ENCODE measurements at places on chromosomes 11 and 22.

DNA sequence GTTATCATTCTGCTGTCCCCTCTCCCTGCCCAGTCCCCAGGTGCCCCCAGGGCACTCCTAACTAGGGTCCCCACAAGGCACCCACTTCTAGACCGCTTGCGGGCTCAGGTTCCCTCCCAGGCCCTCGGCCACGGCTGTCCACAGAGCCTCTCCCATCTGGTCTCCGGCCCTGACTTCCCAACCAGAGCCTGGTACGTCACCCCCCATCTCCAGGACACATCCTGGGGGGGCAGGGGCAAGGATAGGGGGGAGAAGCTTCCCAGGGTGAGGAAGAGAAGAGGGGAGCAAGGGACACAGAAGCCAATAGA, 457 bp downstream of the SSTR3 start:
- DNase-seq, result no peak

GRCh38 chr22:27971926-27972325, 52.9 kb upstream of the PITPNB start:
- DNase-seq, result no peak

GRCh38 chr22:34638128-34638527, 427.8 kb upstream of the ISX start:
- DNase-seq, result no peak

GRCh38 chr22:29334696-29335344, 19.3 kb upstream of the RASL10A start:
- no peak for DNase-seq

- DNase-seq, result no peak
Measured at GRCh38 chr11:67023957-67024353, 1.0 kb downstream of the SYT12 start.

Measured in stimulated activated CD4-positive, alpha-beta T cell treated with anti-CD3 and anti-CD28 coated beads, TNF-alpha, amount 100 ng/mL, for 48 hours (primary cell).